ENCODE measurements at places on chromosomes 7 and 10.

DNA sequence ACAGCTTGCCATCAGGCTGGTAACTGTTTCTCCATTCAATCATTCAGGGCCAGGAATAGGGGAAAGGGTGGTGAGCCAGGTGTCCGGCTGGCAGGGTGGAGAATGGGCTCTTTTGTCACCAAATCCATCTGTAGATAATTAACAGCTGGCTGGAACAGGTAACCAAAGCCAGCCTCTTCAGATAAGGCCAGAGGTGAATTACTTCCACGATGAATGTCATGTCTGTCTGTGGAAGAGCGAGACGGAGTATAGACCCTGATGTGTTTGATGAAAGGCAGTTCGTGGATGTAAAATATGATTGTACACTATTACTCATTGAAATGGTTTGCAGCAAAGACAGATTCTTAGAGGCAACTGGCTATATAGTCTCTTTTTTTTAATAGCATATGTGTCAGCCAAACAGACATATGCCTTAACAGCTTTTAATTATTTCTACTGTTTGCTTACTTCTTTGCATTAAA is 149.8 kb downstream of the KLF6 start:
- no peak for DNase-seq

- DNase-seq: no peak
These were observed 69.5 kb upstream of the CHST15 start for GRCh38 chr10:124162774-124163354.

DNA sequence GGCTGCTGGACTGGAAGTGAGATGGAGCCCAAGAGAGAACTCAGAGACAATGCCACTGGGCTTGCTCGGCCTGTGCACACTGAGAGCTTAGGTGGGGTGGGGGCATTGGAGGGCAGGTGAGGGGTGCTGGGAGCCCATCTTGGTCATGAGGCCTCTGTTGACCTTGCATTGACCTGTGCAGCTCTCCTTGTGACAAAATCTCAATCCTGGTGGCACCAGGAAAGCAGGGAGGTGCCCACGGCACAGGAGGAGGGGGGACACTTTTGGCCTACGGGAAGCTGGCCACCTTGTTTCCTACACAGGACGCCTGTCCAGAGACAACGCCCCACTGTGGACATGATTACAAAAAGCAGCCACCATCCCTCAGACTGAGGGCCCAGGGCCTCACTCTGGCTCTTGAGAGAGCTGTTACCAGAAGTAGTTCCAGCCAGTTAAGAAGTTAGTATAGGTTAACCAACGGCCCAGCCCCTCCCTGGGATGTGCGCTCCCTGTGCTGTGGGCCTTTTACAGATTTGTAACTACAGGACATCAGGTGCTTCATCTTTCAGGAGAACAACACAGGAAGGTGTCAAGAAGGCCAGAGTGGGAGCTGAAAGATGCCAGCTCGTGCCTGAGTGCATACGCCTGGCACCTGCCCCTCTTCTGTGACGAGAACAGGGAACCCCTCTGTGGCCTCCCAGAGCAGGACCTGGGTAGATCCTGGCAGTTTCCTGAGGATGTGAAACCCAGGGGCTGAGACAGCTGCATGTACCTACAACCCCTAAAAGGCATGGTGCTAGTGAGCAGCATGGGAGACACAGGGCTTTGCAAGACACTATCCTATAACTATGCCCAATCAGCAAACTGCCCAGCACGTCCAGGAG is 10.3 kb downstream of the PKD1L1 start:
- DNase-seq: no peak

DNA sequence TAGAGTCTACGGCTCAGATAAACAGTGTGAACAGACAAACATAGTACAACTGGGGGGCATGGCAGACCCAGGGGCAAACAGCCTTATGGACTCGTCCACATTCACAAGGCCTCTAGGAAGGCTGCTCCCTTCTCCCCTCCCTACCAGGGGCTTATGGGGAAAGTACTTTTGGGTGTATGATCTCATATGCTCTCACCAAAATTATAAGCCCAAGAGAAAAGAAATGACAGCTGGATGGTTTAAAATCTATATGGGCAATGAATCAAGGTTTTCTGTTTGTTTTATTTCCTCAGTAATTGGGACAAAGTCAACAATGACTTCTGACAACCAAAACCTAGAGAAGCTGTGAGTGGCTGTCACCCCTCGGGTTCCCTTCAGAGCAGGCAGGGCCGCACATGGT is 144.4 kb downstream of the PKD1L1 start:
- no peak for DNase-seq

DNA sequence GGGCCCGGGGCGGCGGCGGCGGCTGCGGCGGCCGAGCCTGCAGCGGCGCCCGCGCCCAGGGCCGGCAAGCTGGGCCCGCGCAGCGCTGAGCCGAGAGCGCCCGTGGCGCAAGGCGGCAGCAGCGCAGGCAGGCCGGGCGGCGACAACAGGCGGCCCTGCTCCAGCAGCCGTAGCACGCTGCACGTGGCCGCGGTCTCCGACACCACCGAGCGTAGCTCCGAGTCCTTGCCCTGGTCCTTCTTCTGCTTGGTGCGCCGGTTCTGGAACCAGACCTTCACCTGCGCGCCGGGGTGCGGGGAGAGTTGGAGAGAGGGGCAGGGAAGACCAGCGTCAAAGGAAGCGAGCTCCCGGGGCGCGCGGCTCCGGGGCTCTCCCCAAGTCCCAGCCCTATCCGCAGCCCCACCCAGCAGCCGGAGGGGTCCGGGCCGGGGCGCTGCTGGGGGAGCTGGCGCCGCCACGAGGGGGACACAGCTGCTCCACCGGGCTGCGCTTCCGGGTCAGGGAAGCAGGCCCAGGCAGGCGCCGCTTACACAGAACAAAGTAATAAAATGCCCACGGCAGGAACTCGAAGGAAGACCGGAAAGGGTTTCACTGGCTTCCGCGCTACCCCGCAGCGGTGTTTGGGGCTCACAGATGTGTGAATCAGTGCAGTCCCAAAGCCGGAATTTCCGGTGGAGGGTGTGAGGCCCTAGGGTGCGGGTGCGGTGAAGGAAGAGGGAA is 3.6 kb downstream of the VAX1 start:
- DNase-seq: no peak

DNA sequence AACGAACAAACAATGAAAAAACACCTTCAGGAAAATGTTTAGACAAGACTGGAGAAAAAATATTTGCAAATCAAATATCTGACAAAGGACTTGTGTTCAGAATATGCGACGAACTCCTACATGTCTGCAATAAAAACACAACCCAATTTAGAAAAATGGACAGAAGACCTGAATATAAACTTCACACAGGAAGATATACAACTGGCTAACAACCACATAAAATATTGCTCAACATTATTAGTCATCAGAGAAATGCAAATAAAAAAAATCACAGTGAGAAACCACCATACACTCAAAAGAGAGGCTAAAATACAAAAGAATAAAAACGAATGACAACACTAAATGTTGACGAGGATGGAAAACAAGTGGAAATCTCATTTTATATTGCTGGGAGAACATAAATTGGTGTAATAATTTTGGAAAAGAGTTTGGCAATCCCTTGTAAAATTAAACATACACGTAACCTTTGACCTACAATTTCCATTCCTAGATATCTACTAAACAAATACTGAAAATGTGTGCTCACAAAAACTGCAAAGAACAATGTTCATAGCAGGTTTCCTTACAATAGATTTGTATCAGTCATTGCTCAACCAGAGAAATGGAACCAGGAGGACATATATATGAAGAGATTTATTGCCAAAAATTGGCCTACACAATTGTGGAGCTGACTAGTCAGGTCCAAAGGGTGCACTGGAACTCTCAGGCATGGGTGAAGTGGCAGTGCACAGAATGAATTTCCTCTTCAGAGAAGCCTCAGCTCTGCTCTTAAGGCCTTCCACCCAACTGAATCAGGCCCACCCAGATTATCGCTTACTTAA is 82.9 kb upstream of the OGDHL start:
- DNase-seq: peak; percentile 76

DNA sequence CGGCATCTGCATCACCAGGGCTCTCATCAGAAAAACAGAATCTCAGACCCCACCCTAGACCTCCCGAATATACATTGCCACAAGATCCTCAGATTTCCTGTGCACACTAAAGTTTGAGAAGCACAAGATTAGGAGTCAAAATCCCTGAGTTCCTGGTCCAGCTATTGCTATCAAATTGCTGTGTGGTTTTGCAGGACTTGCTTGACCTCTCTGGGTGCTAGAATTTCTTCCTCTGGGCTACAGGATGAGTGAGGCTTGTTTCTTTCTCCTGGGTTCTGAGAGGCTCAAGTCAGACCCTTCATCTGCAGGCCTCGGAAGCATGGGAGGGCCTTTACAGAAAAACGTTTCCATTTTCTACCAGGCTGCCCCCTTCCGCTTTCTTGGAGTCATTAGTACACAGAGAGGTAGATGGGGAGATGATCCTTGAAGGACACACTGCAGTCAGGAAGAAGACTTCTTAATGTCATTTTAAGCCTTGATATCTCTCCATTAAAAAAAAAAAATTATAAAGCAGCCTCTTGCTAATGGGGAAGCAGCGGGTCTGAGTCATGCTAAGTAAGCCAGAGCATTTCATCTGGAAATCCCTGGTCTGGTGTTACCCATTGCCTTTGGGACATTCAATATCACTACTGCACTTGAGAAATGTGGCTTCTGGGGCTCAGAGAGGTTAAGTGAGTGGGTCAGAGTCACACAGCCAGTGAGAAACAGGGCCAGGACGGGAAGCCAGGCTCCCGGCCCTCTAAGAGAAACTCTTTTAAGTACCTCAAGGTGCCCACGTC is 173.5 kb downstream of the KCNMA1 start:
- peak; percentile 58 for DNase-seq

DNA sequence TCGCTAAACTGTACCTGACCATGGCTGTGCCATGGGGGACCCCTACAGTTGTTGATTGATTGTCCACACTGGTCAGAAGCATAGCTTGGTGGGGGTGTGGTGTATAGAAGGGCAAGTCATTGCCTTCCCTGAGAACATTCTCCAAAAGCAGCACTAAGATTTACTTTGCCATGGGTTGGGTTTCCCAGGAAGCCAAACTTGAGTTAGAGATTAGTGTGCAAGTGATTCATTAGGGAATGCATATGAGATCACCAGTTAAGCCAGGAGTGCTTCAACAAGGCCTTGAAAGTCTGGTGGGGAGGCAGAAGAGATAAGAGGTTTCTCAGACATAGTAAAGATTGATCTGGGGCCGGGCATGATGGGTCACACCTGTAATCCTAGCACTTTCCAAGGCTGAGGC is 21.4 kb upstream of the TPST1 start:
- peak; percentile 96 for DNase-seq

DNA sequence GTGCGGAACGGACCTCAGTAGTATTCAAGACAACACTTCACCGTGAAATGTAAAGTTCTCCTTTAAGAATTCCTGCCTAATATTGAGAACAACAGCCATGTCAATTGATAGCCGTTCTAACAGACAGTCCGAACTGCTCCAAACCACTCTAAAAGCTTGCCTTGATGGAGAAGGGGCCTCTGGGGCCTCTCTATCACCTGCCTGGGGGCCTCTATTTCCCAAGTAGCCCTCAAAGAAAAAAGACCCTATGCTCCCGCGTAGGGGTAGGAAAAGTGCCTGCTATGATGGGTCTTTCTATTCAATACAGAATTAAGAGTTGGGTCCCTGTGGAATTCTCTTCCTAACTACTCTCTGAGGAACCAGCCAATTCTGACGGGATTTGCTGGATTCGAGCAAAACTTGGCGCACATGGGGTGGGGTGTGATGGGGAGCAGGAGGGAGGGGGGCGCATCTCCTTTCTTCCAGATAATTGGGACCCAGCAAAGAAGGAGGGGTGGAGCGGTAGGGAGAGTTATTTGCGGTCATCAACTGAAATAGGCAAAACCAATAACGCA is 8.3 kb upstream of the DLX6 start:
- no peak for DNase-seq

- peak; percentile 42 for DNase-seq
These were observed 113.5 kb downstream of the LARP4B start for GRCh38 chr10:818010-818409.

GRCh38 chr7:38411404-38411803 is 138.0 kb upstream of the TARP start:
- DNase-seq: peak; percentile 19

DNA sequence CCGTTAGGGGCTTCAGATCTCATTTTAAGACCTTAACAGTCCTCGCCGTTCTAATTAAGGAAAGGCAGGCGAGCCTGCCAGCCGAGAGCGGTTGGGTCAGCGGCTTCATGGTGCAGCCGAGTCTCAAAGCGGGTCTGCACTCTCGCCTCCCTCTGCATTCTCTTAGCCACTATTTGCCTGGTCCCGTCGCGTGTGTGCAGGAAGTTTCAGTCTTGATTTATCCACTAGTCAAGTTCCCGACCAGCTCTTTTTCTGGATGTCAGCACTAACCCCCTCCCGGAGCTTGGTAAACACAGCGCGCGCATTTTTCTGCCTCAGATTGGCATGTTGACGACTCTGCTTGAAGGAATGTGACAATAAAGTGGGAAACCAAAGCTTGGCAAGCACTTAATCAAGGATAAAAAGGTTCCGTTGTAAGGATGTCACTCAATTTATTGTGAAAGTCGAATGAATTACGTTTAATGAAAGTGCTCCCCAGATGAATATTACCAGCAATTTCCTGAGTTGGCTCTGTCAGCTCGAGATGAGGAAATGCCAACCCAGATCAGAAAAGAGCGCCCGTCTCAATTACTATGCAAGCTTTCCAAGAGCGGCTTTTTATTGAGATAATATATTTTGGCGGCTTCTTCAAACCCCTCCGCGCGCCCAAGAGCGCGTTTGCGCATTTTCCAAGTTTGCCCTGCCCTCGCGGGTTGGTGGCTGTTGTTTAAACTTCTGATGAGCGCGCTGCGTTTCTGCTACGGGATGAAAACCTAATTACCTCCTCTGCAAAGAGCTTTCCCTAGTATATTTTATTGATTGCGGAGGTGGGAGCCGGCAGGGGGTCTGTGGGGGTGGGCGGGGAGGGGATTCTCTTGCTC is 7.9 kb downstream of the NXPH1 start:
- DNase-seq: no peak

- DNase-seq: peak; percentile 62
These were observed 55.5 kb upstream of the LHFPL3 start for GRCh38 chr7:104272767-104273384.

DNA sequence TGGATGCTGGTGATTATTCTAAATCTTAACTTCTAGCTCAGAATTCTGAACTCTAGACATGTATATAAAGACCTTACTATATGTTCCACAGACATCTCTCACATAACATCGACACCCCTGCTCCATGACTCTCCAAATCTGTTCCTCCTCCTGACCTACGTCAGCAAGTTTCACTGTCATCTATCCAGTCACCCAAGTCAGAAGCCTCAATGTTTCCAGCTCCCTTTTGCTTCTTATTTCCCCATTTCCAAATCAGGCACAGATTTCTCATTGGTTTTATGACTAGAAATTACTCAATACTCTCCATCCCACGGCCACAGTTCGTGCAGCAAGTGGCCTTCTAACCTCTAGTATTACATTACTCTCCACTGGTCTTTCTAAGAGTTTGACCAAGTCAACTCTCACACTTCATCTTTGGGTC is 28.5 kb downstream of the EPC1 start:
- no peak for DNase-seq

- no peak for DNase-seq
These were observed 56.0 kb upstream of the ST8SIA6 start for GRCh38 chr10:17510242-17510908.

- no peak for DNase-seq
These were observed 15.3 kb upstream of the KCNIP2 start for GRCh38 chr10:101858723-101859500.
